Endothelial cell of umbilical vein (primary cell): ENCODE measurements at places on chromosomes 13 and 19. TPM values are rescaled to one million over a fixed set of nuclear protein-coding genes. Genes with fewer than 3 reads are reported as not detected.

- peaks cover 4% of the 10 kb centered on the region for H3K36me3 ChIP-seq
- H3K4me1 ChIP-seq = peaks cover 25% of the 10 kb centered on the region
- peak; percentile 75 for DNase-seq
- H3K27me3 ChIP-seq = peaks cover 13% of the 10 kb centered on the region
Observed at GRCh38 chr13:19957320-19958154, 990 bp upstream of the ZMYM2 start.

DNA sequence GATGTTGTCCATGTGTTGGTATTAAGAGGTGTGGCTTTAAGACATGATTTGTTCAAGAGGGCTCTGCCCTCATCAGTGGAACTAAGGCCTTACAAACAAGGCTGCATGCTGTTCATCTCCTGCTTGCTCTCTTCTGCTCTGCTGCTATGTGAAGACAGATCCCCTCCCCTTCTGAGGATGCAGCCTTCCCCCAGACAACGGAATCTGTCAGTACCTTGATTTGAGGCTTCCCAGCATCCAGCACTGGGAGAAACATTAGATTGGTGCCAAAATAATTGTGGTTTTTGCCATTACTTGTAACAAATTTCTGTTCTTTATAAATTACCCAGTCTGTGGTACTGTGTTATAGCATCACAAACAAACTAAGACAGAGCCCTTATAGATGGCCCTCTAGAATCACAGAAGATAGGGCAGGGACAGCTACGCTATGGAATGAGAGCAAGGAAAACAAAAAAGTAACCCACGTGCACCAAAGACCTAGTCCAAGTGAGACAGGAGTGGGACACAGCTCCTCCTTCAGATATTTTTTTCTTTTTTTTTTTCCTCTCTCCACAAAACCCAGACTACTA, 151.5 kb upstream of the RXFP2 start:
- no peaks in the 10 kb centered on the region for H3K36me3 ChIP-seq
- no peak for DNase-seq
- H3K27me3 ChIP-seq = no peaks in the 10 kb centered on the region
- H3K4me1 ChIP-seq = no peaks in the 10 kb centered on the region
- H3K27ac ChIP-seq = no peak overlapping the region

The PCDH17 gene
- 2.1 TPM in 2 replicates for polyA plus RNA-seq

The SYT5 gene
- not detected in 2 replicates for polyA plus RNA-seq

- no peaks in the 10 kb centered on the region for H3K36me3 ChIP-seq
- no peak overlapping the region for H3K27ac ChIP-seq
- H3K27me3 ChIP-seq = no peaks in the 10 kb centered on the region
- H3K4me3 ChIP-seq = no peak overlapping the region
- no peak for DNase-seq
- no peaks in the 10 kb centered on the region for H3K4me1 ChIP-seq
Observed at GRCh38 chr19:29855741-29856500, 44.1 kb downstream of the CCNE1 start.

The PNMA8B gene
- 0.02 TPM in 1 of 2 replicates, not detected in the other for polyA plus RNA-seq

- no peaks in the 10 kb centered on the region for H3K4me1 ChIP-seq
- no peaks in the 10 kb centered on the region for H3K36me3 ChIP-seq
- no peak overlapping the region for H3K27ac ChIP-seq
- peaks cover 8% of the 10 kb centered on the region for H3K27me3 ChIP-seq
- DNase-seq = peak; percentile 61
Observed at GRCh38 chr13:95660981-95661581, 15.9 kb upstream of the DNAJC3 start.

The EDNRB gene
- polyA plus RNA-seq = 1.3 and 1.5 TPM in 2 replicates

The PEAK3 gene
- polyA plus RNA-seq = 0.03 TPM in 1 of 2 replicates, not detected in the other

The CD70 gene
- polyA plus RNA-seq = 0.10 TPM in 1 of 2 replicates, not detected in the other

DNA sequence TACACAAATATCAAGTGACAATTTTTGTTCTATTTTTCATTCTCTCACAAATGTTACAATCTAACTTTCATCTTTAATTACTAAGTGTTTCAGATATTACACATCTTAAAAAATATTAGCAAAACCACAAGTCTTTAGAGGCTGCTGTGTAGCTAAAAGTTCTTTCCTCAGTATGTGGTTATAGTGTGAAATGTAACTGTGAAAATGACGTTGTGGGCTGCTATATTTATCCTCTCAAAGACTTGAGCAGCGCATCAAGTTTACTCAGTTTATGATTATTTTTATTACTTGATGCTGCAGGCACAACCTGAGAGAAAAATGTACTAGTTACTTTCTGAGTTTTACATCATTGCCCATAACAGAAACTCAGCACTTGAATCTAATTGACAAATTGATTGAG, 2860.6 kb upstream of the PCDH20 start:
- H3K27ac ChIP-seq = no peak overlapping the region
- no peak overlapping the region for H3K4me3 ChIP-seq
- H3K36me3 ChIP-seq = no peaks in the 10 kb centered on the region
- no peak for DNase-seq
- H3K4me1 ChIP-seq = no peaks in the 10 kb centered on the region
- no peaks in the 10 kb centered on the region for H3K27me3 ChIP-seq

DNA sequence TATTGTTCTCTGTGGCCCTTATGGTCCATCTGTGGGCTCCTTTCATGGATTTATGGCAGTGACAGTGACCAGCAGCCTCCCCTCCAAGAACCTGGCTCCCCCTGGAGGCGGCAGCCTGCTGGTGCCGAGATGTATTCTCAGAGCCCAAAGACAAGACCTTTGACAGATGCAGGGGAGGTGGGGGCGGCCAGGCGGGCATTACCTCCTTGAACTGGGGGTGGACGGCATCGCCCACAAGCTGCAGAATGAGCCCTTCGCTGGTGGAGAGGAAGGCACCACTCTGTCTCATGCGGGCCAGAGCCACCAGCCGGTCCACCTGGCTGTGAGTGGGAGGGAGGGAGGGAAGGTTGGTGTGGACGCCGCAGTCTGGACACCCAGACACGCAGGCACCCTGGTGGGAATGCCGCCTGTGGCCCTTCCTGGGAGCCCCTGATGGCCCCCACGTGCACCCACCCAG, 6.6 kb downstream of the ISOC2 start:
- no peak overlapping the region for H3K27ac ChIP-seq
- no peak overlapping the region for H3K4me3 ChIP-seq
- peaks cover 17% of the 10 kb centered on the region for H3K27me3 ChIP-seq

The FFAR2 gene
- not detected in 2 replicates for polyA plus RNA-seq

DNA sequence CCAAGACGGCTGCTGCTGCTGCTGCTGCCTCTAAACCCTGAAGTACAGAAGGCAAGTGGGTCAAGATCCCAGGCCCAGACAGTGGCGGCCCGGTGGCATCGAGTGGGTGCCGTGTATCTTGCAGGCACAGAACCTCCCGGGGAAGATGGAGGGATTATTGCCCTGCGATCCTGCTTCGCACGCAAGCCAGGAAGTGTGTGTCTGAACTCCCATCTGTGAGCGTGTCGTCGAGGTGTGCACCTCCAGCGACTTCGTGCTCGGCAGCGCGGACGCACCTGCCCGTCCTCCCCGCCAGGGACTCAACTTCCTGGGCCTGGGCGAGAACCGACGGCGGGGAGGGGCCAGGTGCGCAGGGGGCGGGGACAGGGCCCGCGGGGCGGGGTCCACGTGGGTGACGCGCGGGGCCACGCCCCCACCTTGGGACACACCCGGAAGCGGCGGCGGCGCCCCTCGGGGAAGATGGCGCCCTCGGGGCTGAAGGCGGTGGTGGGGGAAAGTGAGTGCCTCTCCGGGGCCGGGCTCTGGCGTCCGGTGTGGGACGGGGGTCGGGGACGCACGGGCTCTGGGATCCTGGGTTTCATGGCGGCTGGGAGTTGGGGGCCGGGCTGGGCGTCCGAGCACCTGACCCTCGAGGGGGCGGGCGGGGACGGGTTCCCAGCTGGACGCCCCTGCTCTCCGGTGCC, at the start of gene STXBP2:
Gene STXBP2, plus strand, starts transcription at position 420 of the 683 bp plus-strand sequence. Its CDS starts 40 bp downstream, at position 460.
- peaks cover 7% of the 10 kb centered on the region for H3K4me1 ChIP-seq
- peak within 1 kb of the TSS; percentile 61 for H3K4me3 ChIP-seq
- H3K36me3 ChIP-seq = no peaks in the 10 kb centered on the region
- peak within 1 kb of the TSS; percentile 58 for H3K27ac ChIP-seq
- no peaks in the 10 kb centered on the region for H3K27me3 ChIP-seq

GRCh38 chr19:10736189-10736588, 18.3 kb downstream of the DNM2 start:
- no peaks in the 10 kb centered on the region for H3K4me1 ChIP-seq
- no peaks in the 10 kb centered on the region for H3K36me3 ChIP-seq
- H3K27me3 ChIP-seq = no peaks in the 10 kb centered on the region
- no peak for DNase-seq
- no peak overlapping the region for H3K4me3 ChIP-seq
- no peak overlapping the region for H3K27ac ChIP-seq

- no peak overlapping the region for H3K27ac ChIP-seq
- peaks cover 4% of the 10 kb centered on the region for H3K27me3 ChIP-seq
- H3K4me1 ChIP-seq = no peaks in the 10 kb centered on the region
- no peak overlapping the region for H3K4me3 ChIP-seq
- DNase-seq = no peak
Observed at GRCh38 chr19:39759457-39760184, 19.0 kb upstream of the LEUTX start.

GRCh38 chr19:46124638-46125115, at the start of gene IGFL3:
TSS of gene IGFL3 (minus strand) at chr19:46124688. CDS start at chr19:46124649, 39 bp downstream.
- H3K36me3 ChIP-seq = no peaks in the 10 kb centered on the region
- no peak for DNase-seq
- no peak within 1 kb of the TSS for H3K4me3 ChIP-seq
- H3K27ac ChIP-seq = no peak within 1 kb of the TSS
- H3K4me1 ChIP-seq = no peaks in the 10 kb centered on the region
- H3K27me3 ChIP-seq = peaks cover 48% of the 10 kb centered on the region

- no peaks in the 10 kb centered on the region for H3K4me1 ChIP-seq
- no peak for DNase-seq
- no peak overlapping the region for H3K4me3 ChIP-seq
- no peaks in the 10 kb centered on the region for H3K27me3 ChIP-seq
Observed at GRCh38 chr19:5321066-5321642, 19.5 kb downstream of the PTPRS start.

The LYPD5 gene
- polyA plus RNA-seq = 0.11 and 0.28 TPM in 2 replicates

The CFD gene
- polyA plus RNA-seq = 0.25 and 0.53 TPM in 2 replicates

GRCh38 chr19:876780-877314, 16.1 kb downstream of the MED16 start:
- no peak overlapping the region for H3K27ac ChIP-seq
- DNase-seq = no peak
- H3K4me3 ChIP-seq = no peak overlapping the region
- no peaks in the 10 kb centered on the region for H3K4me1 ChIP-seq
- H3K36me3 ChIP-seq = no peaks in the 10 kb centered on the region

- no peaks in the 10 kb centered on the region for H3K27me3 ChIP-seq
- no peak for DNase-seq
- no peak overlapping the region for H3K27ac ChIP-seq
- no peak overlapping the region for H3K4me3 ChIP-seq
Observed at GRCh38 chr19:18126097-18126496, 26.9 kb upstream of the PIK3R2 start.

- H3K36me3 ChIP-seq = peaks cover 17% of the 10 kb centered on the region
- no peak overlapping the region for H3K4me3 ChIP-seq
- H3K4me1 ChIP-seq = no peaks in the 10 kb centered on the region
Observed at GRCh38 chr13:72763411-72763810, 18.3 kb downstream of the DIS3 start.

- H3K27ac ChIP-seq = no peak overlapping the region
- no peaks in the 10 kb centered on the region for H3K4me1 ChIP-seq
- H3K36me3 ChIP-seq = no peaks in the 10 kb centered on the region
- no peak overlapping the region for H3K4me3 ChIP-seq
Observed at GRCh38 chr13:67238277-67238859, 8.2 kb upstream of the PCDH9 start.

The FKRP gene
- polyA plus RNA-seq = 31.5 and 33.5 TPM in 2 replicates

DNA sequence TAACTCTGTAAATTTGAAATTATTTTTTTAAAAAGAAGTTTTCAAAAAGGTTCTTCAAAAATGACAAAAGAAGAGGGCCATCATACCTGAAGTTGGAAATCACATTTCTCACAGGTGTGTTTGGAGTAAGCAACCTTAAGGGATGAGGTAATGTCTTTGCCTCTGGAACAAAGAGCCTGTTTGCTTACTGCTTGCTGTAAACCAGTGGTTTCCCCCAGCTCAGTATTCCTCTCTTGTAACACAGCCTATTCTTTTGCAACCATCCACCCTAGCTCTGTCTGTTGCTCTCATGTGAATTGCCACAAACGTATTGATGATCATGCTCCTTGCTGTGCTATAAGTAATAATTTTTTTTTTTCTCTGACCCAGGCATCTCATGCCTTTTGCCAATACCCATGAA, 38.1 kb downstream of the UCHL3 start:
- H3K4me1 ChIP-seq = no peaks in the 10 kb centered on the region
- no peaks in the 10 kb centered on the region for H3K27me3 ChIP-seq
- no peak overlapping the region for H3K27ac ChIP-seq
- peak; percentile 1 for DNase-seq
- H3K4me3 ChIP-seq = no peak overlapping the region

DNA sequence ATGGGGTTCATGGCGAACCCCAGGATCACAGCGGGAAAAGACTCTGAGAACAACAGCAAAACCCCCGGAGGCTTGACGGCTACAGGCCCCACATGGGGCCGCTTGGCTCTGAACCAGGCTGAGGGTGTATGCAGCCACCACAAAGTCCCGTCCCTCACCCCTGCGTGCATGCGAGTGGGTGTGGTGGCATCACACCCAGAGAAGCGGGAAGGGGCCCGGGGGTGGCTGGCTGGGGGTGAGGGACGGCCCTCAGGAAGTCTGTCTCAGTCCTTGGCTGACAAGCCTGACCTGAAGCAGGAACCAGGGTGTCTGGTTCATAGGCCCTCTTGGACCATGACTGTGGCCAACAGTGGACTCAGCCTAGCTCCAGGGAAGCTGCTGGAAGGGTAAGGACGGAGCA, 34.2 kb downstream of the CEBPG start:
- H3K4me3 ChIP-seq = no peak overlapping the region
- H3K27me3 ChIP-seq = no peaks in the 10 kb centered on the region
- no peak for DNase-seq

The PEX11G gene
- polyA plus RNA-seq = 1.9 and 2.4 TPM in 2 replicates

The SF3A2 gene
- polyA plus RNA-seq = 19.1 and 21.5 TPM in 2 replicates

The ZNF568 gene
- 2.5 and 3.1 TPM in 2 replicates for polyA plus RNA-seq

DNA sequence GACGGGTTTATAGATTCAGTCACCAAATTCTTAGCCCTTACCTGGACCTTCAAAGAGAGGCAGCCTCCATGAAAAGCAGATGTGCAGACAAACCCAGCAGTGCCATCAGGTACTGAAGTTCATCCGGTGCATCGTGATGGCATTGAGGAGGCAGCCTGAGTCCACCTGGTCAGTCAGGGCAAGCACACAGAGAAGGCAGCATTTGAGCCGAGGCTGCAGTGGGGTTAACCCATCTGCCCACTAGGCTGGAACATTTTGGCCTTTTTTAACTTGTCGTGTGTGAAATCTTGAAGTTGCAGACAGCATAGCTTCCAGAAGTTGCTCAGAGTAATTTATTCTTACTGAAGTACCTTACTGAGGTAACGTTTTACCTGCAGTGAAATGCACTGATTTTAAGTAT, 4.9 kb downstream of the LMO7 start:
- no peak overlapping the region for H3K4me3 ChIP-seq
- no peaks in the 10 kb centered on the region for H3K36me3 ChIP-seq
- peaks cover 6% of the 10 kb centered on the region for H3K4me1 ChIP-seq
- no peaks in the 10 kb centered on the region for H3K27me3 ChIP-seq
- no peak for DNase-seq

GRCh38 chr13:100140441-100140840, 51.5 kb downstream of the PCCA start:
- no peak for DNase-seq
- no peak overlapping the region for H3K27ac ChIP-seq
- H3K4me3 ChIP-seq = no peak overlapping the region

The ZNF320 gene
- 7.5 and 7.6 TPM in 2 replicates for polyA plus RNA-seq
